Glomerular endothelial cell (primary cell): ENCODE measurements at places on chromosomes 12 and 14. TPM values are rescaled to one million over a fixed set of nuclear protein-coding genes. Genes with fewer than 3 reads are reported as not detected.

DNA sequence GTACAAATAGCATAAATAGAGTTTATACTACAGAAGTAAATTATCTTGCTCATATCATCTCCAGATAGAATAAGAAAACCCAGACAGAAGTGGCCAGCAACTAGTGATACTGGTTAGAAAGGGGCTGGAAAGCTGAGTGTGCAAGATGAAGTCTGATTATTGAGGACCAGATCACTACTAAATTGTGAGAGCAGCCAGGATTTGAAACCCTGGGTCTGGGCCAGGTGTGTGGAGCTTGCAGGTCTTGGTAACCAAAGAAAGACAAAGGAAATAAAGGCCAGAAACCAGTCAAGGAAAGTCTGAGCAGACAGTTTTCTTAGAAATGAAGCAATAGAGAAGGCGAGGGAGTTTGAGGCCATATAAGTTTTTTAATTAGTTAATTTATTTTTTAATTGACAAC is 611.8 kb downstream of the ETNK1 start:
- DNase-seq: no peak

DNA sequence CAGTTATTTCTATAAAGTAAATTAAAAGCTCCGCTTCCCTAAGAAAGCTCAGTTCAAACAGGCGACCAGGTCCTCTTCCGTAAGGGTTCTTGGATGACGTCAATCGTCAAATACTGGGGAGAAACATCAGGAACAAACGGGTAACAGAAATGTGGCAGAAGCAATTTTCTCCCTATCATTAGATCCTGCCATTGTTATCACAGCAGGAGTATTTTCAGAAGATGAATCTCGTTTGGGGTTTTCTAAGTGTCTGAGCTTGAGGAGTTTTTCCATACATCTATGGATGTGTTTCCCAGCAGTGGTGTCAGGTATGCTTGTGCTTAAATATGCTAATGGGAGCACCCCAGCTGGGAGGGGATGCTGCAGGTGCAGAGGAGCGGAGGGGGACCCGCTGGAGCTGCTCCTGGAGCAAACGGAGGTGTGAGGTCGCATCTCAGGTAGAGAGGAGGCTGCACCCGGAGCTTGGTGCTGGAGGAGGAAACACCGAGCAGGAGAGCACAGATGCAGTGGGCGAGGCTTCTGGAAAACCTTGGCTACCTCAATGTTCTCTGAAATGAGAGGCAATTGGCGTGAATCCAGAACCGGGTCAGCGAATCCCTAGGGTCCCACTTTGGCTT is 795.5 kb downstream of the AACS start:
- no peak for DNase-seq

DNA sequence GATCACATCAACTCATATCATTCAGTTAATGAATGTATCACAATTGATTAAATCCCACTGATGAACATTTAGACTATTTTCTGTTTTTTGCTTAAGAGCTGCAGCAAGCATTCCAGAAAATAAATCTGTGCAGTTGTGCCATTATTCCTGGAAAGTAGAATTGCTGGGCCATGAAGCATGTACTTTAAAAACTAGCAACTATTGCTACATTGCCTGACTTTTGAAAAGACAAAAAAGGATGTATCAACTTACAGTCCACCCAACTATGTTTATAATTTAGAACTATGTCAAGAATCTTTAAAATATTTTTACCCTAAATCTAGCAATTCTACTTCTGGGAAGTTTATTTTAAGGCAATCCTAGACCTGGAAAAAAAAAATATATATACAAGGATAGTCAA is 33.4 kb upstream of the ERGIC2 start:
- no peak for DNase-seq

DNA sequence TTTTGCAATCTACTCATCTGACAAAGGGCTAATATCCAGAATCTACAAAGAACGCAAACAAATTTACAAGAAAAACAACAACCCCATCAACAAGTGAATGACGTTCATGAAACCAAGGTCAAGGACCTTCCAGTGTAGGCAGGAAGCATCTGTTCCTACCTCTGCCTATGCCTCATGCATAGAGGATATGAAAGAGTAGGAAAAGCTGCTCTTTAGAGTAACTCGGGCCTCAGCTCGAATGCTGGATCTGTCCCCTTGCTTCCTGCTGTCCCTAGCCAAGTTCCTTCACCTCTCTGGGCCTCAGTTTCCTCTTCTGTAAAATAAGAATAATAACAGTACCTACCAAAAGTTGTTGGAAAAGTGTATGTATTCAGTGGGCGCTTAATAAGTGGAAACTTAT is 65.0 kb downstream of the FOXN4 start:
- peak; percentile 33 for DNase-seq

Gene VRTN
- not detected in 2 replicates for total RNA-seq
